ENCODE measurements at places on chromosomes 5 and 9.

- peak; percentile 55 for DNase-seq
Observed at GRCh38 chr5:154446195-154447088, 645 bp downstream of the SAP30L start.

DNA sequence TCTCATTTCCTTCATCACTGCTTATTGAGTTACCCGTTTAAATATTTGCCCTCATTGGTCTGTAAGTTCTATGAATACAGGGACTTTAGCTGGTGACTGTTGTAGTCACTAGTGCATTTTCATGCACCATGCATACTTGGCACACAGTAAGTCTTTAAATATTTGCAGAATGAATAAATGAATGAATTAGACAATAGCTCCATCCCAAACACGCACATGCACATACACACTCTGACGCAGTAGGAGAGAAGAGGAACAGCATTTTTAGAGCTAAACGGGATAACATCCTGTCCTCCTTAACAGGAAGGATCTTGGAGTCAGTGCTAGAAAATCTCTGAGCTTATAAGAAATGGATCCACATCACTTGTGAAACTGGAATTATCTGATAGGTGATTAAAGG is 447.7 kb downstream of the KIF4B start:
- DNase-seq: no peak

DNA sequence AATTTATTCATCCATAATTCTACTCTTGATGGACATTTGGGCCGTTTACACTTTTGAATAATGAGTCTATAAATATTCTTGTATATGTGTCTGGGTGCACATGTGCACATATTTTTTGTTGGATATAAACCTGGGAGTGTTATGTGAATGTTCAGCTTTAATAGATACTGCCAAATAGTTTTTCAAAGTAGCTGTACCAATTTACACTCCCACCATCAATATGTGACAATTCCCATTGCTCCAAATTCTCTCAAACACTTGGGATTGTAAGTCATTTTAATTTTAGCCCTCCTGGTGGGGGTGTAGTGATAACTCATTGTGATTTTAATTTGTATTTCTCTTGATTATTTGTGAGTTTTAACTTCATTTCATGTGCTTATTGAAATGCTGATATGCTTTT is 114.9 kb downstream of the GRIA1 start:
- no peak for DNase-seq

- no peak for DNase-seq
Observed at GRCh38 chr5:98513380-98513779, 260.1 kb upstream of the RGMB start.

DNA sequence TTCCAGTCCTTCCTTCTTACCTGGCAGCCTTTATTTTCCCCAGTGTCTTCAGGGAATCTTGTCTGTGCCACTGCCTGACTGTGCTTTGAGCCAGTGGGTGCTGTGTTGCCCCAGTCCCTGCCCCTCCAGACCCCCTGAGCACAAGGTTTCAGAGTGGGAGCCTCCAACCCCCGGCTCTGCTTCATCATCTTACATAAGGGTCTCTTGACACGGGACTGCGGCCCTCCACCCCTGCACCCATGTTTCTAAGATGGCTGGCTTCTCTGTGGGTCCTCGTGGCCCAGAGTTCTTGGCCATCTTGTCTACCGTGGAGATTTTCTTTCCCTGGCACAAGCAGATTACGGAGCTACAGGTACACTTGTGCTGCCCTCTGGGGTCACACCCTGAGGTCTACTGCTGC is 194.1 kb downstream of the CACNA1B start:
- no peak for DNase-seq

DNA sequence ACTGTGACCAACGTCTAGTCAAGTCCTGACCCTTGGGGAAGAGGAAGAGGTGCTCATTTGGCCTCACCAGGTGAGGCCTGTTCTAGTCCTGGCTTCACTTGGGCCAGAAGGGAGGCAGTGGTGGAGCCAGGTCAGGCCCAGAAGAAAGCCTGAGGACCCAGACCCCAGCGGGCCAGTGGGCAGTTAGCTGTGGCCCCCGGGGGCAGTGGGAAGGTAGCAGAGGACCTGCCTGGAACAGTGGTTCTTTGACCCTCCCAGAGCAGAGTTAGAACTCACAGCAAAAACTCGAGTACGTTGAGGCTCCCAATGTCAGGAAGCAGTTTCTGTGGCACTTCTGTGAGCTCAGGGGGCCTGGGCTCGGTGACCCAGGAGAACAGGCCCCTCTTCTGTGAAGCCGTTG is 66.0 kb upstream of the GARNL3 start:
- DNase-seq: no peak

- peak; percentile 8 for DNase-seq
Observed at GRCh38 chr5:175478008-175478383, 364 bp upstream of the SFXN1 start.

GRCh38 chr5:149434162-149435014 is 55.3 kb upstream of the IL17B start:
- peak; percentile 49 for DNase-seq

DNA sequence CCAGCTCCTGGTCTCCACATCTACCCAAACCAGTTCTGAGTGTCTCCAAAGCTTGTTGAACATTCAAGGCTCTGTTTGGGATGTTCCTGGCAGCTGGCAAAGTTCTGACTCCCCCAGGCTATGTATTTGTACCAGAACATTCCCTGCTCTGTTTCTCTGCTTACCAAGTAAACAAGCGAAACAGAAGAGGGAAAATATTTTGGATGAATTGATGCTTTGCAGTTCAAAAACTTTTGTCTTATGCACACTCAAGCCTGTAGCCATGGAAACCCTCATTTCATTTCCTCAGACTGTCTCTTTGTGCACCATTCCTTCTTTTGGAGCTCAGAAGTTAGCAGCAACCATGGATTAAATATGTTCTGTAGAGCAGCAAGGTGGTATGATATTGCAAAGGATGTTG is 145.8 kb downstream of the ACTL7B start:
- DNase-seq: no peak

DNA sequence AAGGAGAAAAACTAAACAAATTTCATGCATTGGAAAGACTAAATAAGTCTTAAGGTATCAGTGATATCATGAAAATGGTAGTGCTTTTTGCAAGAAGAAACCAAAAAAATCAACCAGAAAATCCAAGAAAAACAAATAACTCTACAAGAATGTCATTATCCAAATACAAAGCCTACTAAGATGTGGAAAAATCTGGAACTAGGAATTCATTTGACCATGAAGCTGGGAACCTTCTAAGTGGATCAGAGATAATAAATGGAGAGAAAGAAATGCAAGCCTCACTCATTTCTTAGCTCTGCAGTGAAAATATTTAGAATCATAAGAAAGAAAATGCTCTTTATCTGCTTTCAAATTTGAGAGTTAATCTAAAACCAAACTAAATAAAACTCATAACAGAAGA is 51.3 kb downstream of the RASEF start:
- DNase-seq: no peak

GRCh38 chr9:91408475-91408874 is 15.2 kb downstream of the NFIL3 start:
- no peak for DNase-seq
